ENCODE measurements at places on chromosomes 12 and 14. TPM values are rescaled to one million over a fixed set of nuclear protein-coding genes. Genes with fewer than 3 reads are reported as not detected.

GRCh38 chr14:105879867-105880561 is 353.6 kb downstream of the TMEM121 start:
- no peak for DNase-seq
- no peaks in the 10 kb centered on the region for H3K4me1 ChIP-seq
- no peak overlapping the region for H3K4me3 ChIP-seq
- H3K27ac ChIP-seq, result no peak overlapping the region

DNA sequence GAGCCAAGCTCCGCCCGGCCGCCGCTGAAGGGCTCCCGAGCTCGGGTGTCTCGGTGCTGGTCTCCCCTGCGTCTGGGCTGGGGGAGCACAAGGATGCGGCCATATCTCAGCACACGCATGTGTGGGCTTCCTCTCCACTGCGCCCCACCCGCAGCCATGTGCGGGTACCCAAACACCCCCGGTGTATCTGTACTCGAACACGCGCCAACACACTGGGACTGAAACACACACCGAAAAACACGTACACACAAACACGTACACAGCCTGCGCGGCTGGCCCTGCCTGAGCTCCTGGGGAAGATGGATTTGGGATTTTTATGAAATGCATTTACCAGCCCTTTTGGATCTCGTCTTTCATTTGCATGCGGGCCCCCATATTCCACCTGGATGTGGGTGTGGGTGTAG is 897 bp upstream of the TBX3 start:
- H3K27me3 ChIP-seq, result peaks cover 48% of the 10 kb centered on the region
- peak overlapping the region; percentile 96 for H3K27ac ChIP-seq
- peaks cover 33% of the 10 kb centered on the region for H3K4me1 ChIP-seq

The PLEKHG7 gene
- total RNA-seq, result not detected

- H3K27ac ChIP-seq, result no peak overlapping the region
- no peaks in the 10 kb centered on the region for H3K36me3 ChIP-seq
- peaks cover 3% of the 10 kb centered on the region for H3K4me1 ChIP-seq
- DNase-seq, result peak; percentile 91
Measured at GRCh38 chr14:76829650-76830421, 3.6 kb downstream of the LRRC74A start.

DNA sequence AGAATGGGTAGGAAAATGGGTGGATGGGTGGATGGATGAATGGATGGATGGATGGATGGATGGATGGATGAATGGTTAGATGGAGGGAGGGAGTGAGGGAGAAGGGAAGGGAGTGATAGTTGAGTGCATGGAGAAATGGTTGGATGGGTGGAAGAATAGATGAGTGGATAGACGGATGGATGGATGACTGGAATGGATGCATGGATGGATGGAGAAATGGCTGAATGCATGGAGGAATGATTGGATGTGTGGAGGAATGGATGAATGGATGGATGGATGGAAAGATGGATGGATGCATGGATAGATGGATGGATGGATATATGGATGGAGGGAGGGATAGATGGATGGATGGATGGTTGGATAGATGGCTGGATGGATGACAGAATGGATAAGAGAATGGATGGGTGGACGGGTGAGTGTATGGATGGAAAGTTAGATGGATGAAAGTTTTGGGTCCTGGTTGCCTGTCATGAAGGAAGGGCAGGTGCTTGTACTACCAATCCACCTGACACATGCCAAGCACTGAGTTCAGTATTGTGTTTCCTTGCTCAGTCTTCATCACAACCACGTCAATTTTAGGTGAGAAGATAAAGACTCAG is 286.5 kb upstream of the RTL1 start:
- no peak overlapping the region for H3K4me3 ChIP-seq
- no peaks in the 10 kb centered on the region for H3K36me3 ChIP-seq
- DNase-seq, result no peak

The DUSP16 gene
- 17.3 TPM for total RNA-seq

GRCh38 chr14:51211149-51211548 is 28.9 kb upstream of the TMX1 start:
- DNase-seq, result peak; percentile 61
- no peaks in the 10 kb centered on the region for H3K27me3 ChIP-seq
- H3K4me3 ChIP-seq, result no peak overlapping the region
- H3K4me1 ChIP-seq, result no peaks in the 10 kb centered on the region
- H3K27ac ChIP-seq, result no peak overlapping the region
